HAP-1 (cell line): ENCODE measurements at places on chromosomes 1 and 21.

GRCh38 chr1:109850827-109851226 is 59.8 kb upstream of the CSF1 start:
- DNase-seq: no peak

GRCh38 chr1:6108937-6109614 is 63.4 kb downstream of the KCNAB2 start:
- DNase-seq: peak; percentile 32

DNA sequence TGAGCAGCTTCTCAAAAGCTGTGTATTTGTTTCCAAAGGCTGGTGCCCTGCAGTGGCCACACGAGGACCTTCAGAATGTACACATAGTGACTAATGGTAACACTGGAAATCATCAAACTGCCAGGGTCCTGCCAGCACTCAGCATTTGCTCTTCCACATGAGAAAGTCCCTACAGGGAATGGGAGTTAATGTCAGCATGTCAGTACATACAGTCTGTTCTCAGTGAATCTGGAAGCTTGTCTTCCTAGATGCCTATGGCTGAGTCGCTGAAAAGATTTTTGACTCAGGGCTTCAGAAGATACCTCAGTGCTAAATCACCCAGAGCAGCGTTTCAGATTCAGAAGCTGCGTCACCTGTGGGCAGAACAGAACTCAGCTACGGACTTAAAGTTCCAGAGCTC is 108.2 kb downstream of the CDC7 start:
- no peak for DNase-seq

- DNase-seq: no peak
Measured at GRCh38 chr1:207968521-207969009, 57.6 kb upstream of the CD34 start.

DNA sequence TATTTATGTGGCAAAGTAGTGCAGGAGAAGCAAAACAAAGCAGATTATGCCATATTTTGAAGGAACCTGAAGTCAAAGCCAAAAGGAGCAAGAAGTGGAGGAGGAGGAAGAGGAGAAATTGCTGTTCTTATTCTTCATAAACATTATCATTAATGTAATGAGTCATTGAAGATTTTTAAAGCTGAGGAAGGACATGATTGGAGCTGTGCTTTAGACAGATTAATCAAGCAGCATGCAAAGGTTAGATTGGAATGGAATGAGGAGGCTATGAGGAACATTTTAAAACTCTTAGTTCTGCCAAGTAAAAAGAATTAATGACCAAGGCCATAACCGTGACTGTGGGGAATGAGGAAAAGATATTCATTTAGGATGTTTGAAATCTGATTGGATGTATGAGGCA is 33.0 kb upstream of the HSD17B7 start:
- DNase-seq: no peak

- DNase-seq: no peak
Measured at GRCh38 chr1:27166351-27166802, 11.5 kb upstream of the SLC9A1 start.

- DNase-seq: peak; percentile 6
Measured at GRCh38 chr1:62435231-62436038, 1.4 kb upstream of the USP1 start.

DNA sequence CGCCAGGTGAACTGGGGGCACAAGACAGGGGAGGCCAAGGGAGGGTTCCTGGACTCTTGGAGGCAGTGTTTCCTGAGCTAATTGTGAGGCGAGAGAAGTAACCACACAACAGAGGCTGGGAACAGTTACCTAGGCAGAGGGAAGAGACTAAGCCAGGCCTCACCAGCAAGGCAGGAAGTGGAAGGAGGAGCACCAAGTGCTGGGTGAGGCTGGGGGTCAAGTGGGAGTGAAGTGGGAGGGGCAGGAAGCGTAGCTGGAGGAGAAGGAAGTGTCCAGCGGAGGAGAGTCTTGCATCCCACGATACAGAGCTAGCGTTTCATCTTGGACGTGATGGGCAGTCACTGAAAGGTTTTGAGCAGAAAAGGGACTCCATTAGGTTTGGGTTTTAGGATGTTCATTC is 48.3 kb upstream of the CAPZB start:
- DNase-seq: no peak

- DNase-seq: no peak
Measured at GRCh38 chr1:216606047-216606637, 117.1 kb downstream of the ESRRG start.

DNA sequence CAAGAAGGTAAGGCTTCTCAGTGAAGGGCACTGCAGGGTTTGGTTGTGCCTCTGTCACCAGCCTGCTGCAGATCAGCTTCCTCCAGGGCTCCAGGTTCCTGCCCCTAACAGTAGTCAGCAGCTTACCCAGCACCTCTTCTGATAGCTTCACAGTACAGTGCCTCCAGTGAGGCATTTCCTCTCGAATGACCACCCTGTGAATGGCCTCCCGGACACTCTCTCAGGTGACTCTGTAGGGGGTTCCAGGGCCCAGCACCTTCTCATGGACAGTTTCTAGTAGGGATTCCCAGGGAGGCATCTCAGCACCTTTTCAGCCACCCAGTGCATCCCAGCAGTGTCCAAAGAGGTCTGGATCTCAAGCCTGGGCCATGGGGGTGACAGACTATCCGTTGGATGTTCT is 28.4 kb downstream of the USP48 start:
- no peak for DNase-seq

- no peak for DNase-seq
Measured at GRCh38 chr1:114695430-114696058, at the start of gene AMPD1. Gene AMPD1 (minus strand): TSS chr1:114695546. CDS start chr1:114695471, 75 bp downstream.

- DNase-seq: no peak
Measured at GRCh38 chr1:41580520-41581172, 96.2 kb upstream of the EDN2 start.
